ENCODE measurements at places on chromosomes 6 and 20. TPM values are rescaled to one million over a fixed set of nuclear protein-coding genes. Genes with fewer than 3 reads are reported as not detected.

GRCh38 chr20:35947907-35948306, 6.4 kb downstream of the SCAND1 start:
- DNase-seq, result no peak

DNA sequence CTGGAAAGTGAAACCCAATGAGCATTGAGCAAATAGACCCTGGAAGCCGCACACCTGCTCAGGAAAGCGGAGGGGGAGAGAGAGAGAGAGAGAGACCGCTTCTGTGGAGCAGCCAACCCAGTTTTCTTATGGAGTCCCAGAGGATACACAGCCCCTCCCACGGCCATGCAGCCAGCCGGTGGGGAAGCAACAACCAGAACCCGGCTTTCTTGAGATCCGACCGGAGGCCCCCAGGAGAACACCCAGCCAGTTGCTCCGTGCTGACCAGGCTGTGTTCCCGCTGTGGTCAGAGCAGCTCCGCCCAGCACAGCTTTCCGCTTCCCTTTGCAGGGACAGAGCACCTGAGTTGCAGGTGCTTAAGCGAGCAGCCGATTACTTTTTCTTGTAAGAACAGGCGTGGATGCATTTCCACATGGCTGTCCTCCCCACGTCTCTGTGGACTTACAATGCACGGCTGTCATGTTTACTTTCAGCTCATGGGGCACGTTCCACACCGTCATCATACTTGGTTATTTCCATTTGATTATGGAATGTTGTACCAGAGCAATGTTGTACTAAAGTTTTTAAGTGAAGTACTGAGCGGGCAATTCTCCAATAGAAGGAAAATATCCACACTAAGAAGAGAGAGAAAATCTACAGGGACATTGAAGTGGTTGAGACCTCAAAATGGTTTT, 381.9 kb downstream of the THBS2 start:
- no peak for DNase-seq

GRCh38 chr20:13333793-13334192, 112.7 kb downstream of the ISM1 start:
- DNase-seq, result no peak

GRCh38 chr6:1864496-1864895, 254.8 kb downstream of the FOXC1 start:
- no peak for DNase-seq

DNA sequence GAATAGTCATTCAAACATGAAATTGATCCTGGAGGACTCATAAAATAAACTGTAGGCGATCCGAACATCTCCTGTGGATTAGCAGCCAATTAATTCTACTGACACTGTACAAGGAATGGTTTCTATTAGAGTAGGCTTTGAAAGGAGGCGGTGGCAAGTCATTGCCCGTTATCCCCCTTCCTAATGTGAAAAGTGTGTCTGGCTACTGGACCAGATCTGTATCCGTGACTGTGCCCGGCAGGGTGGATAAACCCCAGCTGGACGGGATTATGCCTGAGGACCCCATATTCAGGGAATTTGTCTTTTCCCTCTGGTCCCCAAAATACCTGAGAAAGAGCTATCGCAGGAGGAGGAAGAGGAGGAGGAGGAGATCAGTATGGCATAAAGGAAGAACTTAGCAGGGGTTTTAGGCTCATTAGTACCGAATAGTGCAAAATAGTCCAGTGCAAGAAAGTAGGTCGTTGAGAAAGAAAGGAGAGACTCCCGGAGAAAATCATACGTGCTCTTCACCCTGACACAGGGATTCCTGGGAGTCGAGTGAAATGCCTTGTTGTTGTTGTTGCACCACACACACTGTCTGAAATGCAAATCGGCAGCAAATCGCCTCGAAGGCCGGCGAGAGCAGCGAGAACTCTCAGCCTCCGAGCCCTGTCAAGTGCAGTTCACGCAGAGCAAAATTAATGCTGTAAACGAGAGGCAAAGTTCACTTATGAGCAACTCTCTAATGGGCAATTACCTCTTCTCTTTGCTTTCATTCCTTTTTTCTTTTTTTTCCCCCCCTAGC, 178.9 kb upstream of the ARID1B start:
- DNase-seq, result no peak

DNA sequence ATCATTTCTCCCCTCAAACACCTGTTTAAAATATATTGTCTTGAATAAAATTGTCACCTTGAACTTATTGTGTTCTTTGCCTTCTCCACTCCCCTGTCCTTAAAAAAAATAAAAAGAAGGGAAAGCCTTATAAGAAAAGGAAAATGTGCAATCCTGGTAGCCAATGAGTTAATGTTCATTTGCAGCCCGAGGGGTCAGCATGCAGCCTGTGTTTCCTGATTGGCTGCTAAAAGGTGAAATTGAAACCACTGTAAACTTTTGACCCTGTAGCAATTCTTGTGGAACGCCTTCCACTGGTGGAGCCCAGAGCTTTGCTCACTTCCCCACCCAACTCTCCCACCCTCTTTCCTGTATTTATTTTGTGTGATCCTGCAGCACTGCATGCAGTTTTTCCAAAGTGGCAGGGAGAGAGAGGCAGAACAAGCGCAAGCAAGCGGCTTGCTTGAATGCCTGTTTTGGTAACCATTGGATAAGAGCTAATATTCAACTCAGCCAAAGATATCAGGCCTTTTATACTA, 74.9 kb downstream of the NCOA3 start:
- peak; percentile 87 for DNase-seq

- DNase-seq, result peak; percentile 90
These were observed 4.7 kb upstream of the MRGBP start for GRCh38 chr20:62791301-62792181.

DNA sequence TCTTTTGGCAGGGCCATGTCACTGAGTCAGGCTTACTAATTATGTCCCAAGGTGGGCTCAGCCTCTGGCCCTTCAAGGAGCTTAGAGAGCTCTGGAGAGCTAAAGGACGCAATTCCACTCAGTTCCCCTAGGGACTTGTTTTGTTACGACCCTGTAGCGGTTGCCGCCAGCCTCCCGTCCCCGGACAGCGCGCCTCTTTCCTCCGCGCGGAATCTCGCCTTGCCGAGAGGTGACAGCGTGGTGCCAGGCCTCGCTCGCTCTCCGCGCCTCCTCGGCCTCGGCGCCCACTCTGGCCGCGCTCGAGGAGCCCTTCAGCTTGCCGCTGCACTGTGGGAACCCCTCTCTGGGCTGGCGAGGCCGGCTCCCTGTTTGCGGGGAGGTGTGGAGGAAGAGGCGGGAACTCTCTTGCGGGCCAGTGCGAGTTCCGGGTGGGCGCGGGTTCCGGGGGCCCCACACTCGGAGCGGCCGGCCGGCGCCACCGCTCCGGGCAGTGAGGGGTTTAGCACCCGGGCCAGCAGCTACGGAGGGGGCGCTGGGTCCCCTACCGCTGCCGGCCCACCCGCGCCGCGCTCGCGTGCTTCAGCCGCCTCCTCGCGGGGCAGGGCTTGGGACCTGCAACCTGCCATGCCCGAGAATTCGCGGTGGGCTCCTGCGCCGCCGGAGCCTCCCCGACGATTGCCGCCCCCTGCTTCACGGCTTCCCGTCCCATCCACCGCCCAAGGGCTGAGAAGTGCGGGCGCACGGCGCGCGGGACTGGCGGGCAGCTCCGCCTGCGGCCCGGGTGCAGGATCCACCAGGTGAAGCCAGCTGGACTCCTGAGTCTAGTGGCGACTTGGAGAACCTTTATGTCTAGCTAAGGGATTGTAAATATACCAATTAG, 9.9 kb upstream of the ZNF311 start:
- peak; percentile 59 for DNase-seq

GRCh38 chr20:41080866-41081265, 52.2 kb downstream of the TOP1 start:
- DNase-seq, result peak; percentile 36

GRCh38 chr6:7505189-7505699, 36.2 kb upstream of the DSP start:
- DNase-seq, result peak; percentile 34

DNA sequence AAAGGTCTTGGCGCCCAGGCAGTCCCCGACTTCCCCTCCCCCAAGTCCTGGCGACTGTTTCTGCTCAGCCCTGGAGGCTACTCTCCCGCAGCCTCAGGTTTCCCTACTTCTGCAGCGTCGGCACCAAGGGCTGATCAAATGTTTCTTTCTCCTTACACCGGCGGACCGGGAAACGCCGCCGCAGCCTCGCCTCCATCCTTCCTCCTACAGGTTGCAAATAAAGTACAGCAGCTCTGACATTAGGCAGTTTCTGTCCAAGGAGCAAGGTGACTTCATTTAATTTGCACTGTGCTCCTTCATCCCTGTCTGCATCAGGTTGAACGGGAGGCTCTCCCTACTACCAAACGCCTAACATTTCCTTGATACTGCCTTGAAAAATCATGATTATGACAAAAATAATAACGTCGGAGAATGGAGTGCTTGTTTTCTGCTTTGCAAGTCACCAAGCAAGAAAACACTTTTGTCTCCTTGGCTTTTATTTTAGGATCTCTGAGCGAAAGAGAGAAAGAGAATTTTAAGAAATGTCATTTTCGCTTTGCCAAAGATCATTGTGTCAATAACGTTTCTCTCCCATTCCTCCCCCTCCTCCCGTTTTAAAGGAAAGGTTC, 1.0 kb downstream of the CLIC5 start:
- DNase-seq, result no peak

GRCh38 chr6:118706702-118707101, 55.3 kb upstream of the CEP85L start:
- no peak for DNase-seq

- DNase-seq, result no peak
These were observed 199.0 kb downstream of the ARHGAP18 start for GRCh38 chr6:129510950-129511349.

The F13A1 gene
- total RNA-seq, result not detected

The CCM2L gene
- not detected for total RNA-seq

The SLC2A10 gene
- total RNA-seq, result 13.2 TPM

The SLC17A1 gene
- total RNA-seq, result not detected

The ABHD16B gene
- not detected for total RNA-seq

The COL20A1 gene
- not detected for total RNA-seq

The VSX1 gene
- not detected for total RNA-seq

The ADGB gene
- total RNA-seq, result not detected

The CPNE5 gene
- not detected for total RNA-seq

The FUT9 gene
- total RNA-seq, result not detected

The KIF3B gene
- total RNA-seq, result 6.8 TPM

The NSFL1C gene
- total RNA-seq, result 62.5 TPM
